SJSA1 (cell line): ENCODE measurements at places on chromosomes 2 and 18. TPM values are rescaled to one million over a fixed set of nuclear protein-coding genes. Genes with fewer than 3 reads are reported as not detected.

- DNase-seq = peak; percentile 78
Observed at GRCh38 chr2:188976545-188977268, 2.5 kb downstream of the COL3A1 start.

The MYO7B gene
- total RNA-seq = 1.2 and 1.8 TPM in 2 replicates

- no peak for DNase-seq
Observed at GRCh38 chr2:186746584-186746983, 52.7 kb downstream of the FAM171B start.

The GLS gene
- total RNA-seq = 176 and 177 TPM in 2 replicates

DNA sequence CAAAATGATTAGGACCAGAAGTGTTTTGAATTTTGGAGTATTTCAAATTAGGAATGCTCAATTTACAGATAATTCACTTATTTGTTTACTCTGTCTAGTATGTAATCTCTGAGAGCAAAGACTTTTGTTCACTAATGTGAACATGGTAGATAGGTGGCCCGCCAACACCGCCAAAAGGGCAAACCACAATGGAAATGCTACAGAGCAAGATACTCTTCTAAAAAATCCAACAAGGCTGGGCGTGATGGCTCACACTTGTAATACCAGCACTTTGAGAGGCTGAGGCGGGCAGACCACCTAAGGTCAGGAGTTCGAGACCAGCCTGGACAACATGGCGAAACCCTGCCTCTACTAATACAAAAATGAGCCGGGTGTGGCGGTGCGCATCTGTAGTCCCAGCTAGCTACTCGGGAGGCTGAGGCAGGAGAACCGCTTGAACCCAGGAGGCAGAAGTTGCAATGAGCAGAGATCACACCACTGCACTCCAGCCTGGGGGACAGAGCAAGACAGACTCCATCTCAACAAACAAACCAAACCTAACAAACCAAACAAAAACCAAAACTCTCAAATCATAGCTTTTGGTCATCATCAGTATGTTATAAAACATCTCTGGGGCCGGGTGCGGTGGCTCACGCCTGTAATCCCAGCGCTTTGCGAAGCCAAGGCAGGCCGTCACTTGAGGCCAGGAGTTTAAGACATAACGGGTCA is 2.4 kb downstream of the CCT4 start:
- no peak for DNase-seq

- DNase-seq = no peak
Observed at GRCh38 chr2:11713815-11714214, 32.6 kb upstream of the LPIN1 start.
